HFF-Myc (cell line): ENCODE measurements at places on chromosomes 16 and 17.

GRCh38 chr16:2675021-2675420 is 7.3 kb upstream of the KCTD5 start:
- no peak for DNase-seq

GRCh38 chr16:55913716-55914115 is 38.5 kb upstream of the CES5A start:
- DNase-seq: no peak

DNA sequence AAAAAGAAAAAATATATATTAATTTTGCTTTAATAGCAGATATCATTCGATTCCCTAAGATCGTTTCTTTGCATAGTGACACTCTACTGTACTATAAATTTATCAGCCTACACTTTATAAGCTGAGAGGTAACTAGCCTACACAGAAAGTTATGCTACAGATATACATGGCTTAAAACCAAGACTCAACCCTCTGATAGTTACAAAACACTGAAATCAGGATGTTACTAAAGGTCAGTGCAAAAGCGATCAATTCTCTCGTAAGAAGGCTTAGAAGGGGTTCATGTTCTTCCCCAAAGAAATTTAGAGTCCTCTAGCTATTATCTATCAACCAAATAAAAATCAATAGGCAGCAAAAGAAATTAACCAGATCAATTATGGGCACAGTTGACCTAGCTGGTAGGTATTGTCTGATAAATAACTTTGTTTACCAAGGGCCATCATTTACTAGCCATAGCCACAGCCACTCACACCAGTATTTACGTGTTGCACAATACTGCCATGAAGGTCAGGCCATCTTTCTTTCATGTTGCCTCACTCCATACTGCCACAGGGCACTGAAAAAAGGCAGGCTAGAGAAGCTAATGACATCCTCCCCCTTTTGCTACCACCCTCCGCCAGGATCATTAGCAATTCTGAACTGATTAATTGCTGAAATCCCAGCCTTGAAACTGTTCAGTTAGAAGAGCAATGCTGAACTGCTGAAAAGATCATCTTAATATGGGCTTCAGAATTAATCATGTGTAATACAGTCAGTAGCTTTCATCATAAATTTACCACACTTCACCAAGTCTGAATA is 43.7 kb downstream of the RND2 start:
- DNase-seq: no peak

GRCh38 chr16:84331998-84332780 is 36.1 kb upstream of the ATP2C2 start:
- no peak for DNase-seq

GRCh38 chr16:86906623-86907022 is 328.3 kb downstream of the FOXL1 start:
- no peak for DNase-seq

DNA sequence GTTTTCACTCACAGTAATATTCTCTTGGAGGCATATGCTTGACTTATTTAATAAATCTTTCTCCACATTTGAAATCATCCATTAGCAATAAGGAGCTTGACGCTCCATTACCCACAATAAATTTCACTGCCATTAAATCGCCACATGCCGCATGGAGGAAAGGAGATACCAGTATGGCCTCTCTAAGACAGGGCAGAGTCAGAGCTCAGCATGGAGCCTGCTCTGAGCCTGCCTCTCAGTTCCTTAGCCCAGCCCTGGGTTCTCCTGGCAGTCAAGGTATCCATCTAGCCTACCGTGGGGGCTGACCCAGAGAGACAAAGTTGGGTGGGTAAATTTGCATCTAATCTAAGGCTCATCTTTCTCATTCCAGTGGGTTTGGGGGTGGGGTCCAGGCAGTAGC is 80.3 kb upstream of the CES5A start:
- no peak for DNase-seq

DNA sequence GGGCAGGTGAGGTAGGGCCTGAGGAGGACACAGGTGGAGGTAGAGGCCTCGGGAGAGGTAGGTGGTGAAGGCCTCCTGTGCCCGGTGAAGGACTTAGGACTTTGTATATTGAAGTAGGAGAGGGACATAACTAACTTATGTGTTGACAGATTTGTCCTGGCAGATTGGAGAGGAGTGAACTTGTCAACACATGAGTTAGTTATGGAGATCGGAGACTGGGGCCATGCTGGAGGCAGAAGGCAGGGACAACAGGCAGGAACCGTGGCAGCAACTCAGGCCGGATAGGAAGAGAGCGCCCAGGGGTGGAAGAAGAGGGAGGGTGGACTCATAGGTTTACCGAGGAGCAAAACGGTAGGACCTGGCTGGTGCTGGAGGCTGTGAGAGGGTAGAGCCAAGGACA is 18.4 kb downstream of the GLP2R start:
- no peak for DNase-seq

DNA sequence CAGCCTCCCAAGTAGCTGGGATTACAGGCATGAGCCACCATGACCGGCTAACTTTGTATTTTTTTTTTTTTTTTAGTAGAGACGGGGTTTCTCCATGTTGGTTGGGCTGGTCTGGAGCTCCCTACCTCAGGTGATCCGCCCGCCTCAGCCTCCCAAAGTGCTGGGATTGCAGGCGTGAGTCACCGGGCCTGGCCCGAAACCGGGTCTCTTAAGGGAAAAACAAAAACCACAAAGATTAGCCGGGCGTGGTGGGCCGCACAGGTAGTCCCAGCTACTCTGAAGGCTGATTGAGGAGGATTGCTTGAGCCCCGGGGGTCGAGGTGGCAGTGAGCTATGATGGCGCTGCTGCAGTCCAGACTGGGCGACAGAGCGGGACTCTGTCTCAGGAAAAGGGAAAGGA is 19.9 kb upstream of the RBL2 start:
- DNase-seq: no peak

GRCh38 chr16:22903716-22904115 is 89.8 kb downstream of the HS3ST2 start:
- DNase-seq: no peak

GRCh38 chr17:77145224-77145611 is 4.4 kb downstream of the SEC14L1 start:
- DNase-seq: no peak

GRCh38 chr17:48528936-48529682 is 1.7 kb downstream of the HOXB1 start:
- no peak for DNase-seq

DNA sequence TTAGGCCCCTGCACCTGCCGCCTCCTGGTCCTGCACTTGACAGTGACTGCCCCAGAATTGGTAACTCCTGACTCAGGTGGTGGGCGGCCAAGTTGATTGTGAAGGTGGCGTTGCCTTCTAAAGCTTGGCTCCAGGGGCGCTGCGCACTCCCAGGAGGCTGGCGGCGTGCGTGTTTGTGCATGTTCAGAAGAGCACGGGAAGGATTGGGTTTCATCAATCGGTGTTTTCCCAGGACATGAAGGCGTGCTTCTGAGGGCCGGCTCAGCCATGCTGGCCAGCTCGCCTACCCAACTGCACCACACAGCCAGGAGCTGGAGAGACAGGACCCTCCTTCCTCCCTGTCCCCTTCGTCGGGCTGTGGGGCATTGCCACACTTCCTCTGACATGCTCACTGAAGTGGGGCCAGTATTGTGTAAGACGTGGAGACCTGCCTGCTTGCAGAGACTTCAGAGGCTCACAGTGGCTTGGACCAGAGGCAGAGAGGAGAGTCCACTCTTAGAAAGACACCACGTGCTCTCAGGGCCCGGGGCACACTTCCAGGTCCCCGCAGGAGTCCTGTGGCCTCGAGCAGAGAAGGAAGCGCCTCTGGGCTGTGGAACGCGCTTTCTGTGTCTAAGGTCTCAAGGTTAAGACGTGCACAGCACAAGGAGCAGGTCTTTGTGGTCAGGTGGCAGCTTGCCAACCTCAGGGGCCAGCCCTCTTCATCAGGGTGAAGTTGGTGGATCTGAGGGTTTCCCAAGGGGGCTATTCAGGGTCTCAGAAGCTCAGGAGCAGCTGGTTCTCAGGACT is 2.8 kb downstream of the RAB40C start:
- no peak for DNase-seq

DNA sequence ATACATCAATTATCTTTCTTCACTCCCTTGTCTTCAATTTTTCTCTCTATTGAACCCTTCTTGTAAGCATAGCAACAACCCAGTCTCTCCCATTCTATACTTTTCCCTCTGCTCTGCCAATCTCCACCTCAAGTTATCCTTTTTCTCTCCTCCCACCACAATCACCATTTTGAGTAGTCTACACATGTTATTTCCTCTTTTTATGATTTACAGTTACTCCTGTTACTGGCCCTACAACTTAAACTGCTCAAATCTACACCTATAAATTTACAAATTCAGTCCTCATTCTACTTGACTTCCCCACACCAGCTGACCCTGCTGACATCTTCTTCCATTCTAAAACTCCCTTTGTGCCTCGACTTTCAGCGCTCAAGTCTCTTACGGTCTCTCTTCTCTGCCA is 84.6 kb downstream of the SPAG9 start:
- no peak for DNase-seq

DNA sequence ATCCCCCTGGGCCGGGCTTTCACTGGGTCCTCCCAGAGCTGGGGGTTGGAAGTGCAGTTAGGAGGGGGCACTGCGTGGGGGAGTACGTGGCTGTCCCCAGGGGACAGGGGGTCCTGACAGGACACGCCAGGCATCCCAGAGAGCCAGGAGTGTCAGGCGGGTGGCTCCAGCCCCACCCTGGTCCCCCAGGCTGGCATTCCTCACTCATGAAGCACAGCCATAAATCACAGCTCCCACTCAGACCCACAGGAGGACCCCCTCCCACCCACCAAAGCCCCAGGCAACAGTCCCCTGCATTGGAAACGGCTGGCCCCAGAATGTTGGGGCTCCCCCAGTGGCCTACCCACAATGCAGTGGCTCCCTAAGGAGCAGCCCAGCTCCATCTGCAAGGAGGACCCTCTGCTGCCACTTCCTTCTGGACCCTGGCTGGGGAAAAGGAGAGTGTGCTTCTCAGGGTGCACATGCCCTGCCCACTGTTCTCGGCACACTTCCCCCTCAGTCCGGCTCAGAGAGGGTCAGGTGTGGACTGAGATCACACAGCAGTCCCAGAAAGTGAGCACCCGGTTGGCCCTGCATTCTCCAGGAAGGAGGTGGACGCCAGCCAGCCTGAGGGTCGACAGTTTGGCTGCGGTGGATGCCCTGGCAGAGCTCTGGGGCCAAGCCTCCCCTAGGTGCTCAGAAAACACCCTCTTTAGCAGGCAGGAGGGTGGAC is 7.3 kb upstream of the FOXN1 start:
- no peak for DNase-seq

DNA sequence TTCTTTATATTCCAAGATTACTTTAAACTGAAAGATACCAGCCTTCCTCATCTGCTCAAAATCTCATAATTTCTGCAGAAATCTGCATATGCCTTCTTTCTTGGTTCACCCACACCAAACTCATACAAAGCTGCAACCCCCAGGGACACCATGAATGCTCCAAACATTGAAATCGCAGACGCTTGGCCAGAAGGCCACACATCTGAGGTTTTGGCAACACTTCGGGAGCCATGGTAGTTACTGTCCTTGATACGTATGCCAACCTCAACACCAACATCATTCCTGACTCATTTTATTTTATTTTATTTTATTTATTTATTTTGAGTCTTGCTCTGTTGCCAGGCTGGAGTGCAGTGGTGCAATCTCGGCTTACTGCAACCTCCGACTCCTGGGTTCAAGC is 11.8 kb downstream of the GSPT1 start:
- DNase-seq: no peak

- no peak for DNase-seq
Observed at GRCh38 chr16:79580453-79581191, 19.9 kb downstream of the MAF start.

DNA sequence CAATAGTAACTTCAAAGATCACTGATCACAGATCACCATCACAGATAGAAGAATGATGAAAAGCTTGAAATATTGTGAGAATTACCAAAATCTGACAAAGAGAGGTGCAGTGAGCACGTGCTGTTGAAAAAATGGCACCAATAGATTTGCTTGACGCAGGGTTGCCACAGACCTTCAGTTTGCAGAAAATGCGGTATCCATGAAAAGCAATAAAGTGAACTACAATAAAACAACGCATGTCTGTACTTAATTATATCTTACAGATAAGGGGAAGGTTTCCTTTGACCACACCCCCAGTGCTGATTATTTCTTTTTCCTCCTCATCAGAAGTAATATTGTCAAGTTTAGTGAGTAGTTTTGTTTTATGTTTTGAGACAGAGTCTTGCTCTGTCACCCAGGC is 21.1 kb upstream of the PYDC1 start:
- no peak for DNase-seq

DNA sequence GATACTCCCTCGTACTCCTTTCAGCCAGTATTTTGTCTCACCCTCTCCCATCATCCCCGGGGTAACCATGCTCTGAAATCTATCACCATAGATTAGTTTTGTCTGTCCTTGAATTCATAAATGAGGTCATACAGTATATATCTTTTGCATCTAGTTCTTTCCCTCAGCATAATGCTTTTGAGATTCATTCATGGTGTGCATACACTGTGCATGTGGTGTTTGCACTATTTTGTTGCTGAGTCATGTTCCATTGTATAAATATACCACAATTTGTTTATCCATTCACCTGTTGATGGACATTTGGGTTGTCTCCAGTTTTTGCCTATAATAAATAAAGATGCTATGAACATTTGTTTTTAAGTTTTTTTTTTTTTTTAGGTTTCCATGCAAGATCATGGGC is 34.2 kb upstream of the NLRP1 start:
- no peak for DNase-seq

DNA sequence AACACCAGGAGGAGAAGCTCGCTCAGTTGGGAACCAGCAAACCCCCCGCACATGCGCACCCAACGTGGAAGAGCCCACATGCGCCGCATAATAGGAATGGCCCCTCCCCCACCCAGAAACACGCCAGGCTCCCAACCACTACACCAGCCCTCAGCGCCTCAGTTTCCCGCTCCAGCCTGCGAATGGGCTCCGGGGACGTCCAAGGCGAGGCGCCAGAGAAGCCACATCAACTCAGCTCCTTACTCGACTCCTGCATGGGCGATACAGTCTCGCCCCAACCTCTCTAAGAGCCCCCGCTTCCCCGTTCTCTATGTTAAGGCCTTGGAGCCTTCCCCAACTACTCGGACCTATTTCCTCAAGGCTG is 504 bp downstream of the SRSF1 start:
- DNase-seq: no peak

DNA sequence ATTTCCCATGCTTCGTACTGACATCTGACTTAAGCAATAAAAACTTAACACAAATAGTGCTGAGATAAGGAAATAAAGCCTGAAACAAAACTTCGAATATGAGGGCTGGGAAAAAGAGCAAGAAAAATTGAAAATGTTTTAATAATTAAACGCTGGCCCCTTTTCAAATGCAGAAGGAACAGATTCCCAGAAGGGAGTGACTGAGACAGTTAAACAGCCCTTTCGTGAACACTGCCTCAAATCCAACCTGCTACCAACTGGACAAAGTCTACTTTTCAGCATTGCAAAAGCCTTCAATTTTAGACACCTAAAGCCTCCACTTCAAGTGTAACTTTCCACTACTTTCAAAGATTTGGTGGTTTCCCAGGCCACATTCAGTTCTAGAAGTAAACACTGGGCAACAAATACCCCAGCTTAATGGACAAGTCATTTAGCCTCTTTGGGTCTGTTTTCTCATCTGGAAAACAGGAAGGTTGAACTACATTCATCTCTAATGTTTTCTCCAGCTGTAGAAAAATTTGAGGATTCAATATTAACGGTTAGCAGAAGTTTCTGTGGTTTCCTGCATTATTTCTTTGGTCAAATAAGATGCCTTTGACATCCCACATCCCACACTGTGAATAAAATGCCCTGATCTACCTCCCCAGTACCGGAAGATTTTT is 11.8 kb downstream of the RFFL start:
- DNase-seq: no peak
